ENCODE measurements at places on chromosomes 7 and 10.

- DNase-seq, result no peak
These were observed 281.8 kb downstream of the INHBA start for GRCh38 chr7:41421056-41421455.

GRCh38 chr7:122965306-122965705 lies 30.2 kb downstream of the TAS2R16 start:
- DNase-seq, result no peak

DNA sequence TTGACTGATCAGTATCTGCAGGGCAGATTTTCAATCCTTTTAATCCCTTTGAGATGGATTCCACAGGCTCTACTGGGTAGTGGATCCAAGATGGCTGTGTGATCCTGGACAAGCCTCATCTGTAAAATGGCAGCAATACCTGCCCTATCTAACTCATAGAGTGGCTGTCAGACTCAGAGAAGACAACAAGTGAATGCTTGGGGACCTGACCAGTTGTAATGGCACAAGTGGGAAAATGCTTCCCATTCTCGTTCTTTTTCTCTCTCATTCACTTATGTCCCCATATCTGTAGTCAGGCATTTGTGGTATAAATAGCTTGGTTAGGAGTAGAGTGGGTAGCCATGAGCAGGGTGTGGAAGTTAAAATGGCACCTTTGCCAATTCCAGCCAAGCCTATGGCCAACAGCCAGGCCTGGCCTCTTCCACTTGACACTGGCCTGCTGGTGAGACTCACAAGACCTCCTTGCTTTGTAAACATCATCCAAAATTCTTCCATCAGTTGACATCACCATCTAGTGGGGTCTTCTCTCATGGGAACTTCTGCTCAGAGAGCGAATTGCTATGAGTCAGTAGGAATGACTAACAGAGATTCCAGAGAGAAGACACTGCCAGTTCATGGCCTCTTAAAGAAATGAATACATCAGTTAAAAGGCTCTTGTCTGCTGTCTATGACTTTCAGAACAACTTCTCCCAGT lies 150.1 kb downstream of the PLPP4 start:
- no peak for DNase-seq

DNA sequence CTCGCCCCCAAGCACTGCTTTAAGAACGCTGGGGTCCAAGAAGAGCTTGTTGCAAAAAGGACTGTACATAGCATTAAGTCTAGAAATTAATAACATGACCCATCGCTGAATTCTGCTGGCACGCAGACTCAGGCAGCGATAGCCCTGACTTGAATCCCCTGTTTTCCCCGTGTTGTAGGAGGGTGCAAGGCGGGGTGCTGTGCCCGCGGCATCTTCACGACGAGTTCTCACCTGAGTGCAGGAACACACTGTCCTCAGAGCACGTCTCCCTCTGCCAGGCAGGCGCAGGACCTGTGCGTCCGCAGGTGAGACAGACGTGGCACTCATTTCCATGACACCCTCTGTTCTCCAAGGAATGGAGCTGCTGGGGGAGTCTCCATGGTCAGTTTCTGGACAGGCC lies 243.2 kb downstream of the TCERG1L start:
- no peak for DNase-seq

DNA sequence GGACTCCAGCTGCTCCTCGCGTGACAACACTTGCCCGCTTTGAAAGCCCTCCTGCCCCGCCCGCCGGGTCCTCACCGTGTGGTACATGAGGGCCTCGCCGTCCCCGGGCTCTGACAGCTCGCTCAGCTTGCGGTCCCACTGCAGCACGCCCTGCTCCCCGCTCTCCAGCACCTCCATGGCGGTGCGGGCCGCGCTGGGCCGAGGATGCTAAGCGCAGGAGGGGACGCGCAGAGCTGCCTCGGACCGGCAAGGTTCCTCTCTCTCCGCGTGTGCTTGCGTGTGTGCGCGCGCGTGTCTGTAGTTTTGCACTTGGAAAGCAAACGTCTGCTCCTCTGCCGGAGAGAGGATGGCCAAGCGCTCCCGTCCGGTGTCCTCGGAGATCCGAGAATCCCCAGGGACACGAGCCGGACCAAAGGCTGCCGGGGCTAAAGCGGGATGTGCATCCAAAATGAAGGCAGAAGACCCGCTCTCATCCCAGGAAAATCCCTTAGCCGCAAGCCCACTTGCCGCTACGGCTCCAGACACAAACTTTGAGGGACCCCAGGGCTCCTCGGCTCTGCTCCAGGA lies at the start of gene CREB3L2:
CREB3L2 (minus strand) TSS at position 558 of the 567 bp plus-strand sequence; CDS start at position 177, 381 bp downstream.
- no peak for DNase-seq

- no peak for DNase-seq
These were observed 228.5 kb downstream of the CDK14 start for GRCh38 chr7:90824386-90825307.

DNA sequence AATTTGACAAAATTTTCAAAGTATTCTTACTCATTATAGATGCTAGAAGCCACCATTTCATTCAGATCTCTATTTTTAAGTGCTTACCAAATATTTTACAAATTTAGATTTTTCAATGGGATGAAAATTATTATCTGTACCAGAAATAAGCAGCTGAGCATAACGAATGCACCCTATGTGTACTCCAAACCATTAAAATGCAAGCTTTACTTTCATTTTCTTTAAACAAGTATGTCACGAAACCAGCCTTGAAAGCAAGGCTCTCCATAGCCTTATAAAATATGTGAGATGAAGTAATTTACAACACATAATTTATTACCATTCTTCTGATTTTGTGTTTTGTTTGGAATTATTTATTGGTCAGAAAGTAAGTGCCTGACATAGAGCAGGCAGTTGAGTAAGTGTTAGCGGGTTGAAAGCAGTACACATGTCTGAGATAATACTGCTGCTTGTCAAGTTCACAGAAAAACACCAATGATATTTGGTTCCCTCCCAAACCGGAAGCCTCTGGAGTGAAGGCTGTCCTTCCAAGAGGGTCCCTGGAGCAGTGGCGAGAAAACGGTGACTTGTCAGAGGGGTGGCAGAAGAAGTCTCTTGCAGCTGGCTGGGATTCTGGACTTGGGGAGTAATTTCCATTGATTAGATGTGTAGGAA lies 322.7 kb upstream of the PFKP start:
- DNase-seq, result no peak

GRCh38 chr7:156218544-156219306 lies 406.5 kb upstream of the SHH start:
- no peak for DNase-seq

GRCh38 chr7:129913428-129913827 lies 39.3 kb downstream of the UBE2H start:
- no peak for DNase-seq

- no peak for DNase-seq
These were observed 3.3 kb downstream of the ETV1 start for GRCh38 chr7:13986208-13986607.

DNA sequence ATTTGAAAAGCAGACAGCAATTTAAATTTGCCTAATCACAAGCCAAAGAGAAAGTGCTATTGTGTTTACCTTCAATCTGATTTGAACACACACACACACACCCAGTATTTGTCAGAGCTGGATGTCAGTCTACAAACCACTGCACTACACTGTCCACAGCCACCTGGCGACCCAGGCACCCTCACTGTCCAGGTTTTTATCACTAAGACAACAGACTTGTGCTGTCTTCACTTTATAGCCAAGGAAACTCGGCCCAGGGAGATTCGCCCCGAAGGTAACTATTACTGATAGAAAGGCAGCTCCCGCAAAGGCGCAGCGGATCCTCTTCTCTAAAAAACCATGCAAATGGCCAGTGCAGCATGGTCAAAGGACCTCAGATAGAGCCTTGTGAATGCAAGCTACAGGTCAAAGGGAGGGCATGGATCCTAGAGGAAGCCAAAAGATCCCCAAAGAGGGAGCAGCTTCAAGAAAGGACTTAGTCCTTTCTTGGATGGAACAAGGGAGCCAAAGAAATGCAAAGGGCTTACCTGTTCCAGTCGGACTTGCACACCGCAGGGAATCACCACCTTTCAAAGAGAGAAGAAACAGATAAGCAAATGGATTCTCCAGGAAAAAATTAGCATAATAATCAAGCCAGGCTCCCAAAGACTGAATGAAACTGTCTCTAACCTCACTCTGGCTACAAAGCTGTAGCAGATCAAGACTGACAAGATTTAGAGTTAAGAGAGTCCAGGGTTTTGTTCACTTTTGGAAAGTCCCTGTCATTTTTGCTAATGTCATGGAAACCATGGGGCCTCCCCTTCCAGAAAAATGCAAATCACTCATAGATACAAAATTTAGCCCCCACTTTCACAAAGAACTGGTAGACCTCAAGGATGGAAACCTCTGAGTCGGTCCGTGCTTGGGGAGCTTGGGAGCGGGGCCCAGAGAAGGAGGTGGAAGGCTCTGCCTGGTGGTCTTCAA lies 101.1 kb downstream of the TNS3 start:
- DNase-seq, result no peak

- DNase-seq, result no peak
These were observed 78.0 kb downstream of the AUTS2 start for GRCh38 chr7:69676247-69676646.

DNA sequence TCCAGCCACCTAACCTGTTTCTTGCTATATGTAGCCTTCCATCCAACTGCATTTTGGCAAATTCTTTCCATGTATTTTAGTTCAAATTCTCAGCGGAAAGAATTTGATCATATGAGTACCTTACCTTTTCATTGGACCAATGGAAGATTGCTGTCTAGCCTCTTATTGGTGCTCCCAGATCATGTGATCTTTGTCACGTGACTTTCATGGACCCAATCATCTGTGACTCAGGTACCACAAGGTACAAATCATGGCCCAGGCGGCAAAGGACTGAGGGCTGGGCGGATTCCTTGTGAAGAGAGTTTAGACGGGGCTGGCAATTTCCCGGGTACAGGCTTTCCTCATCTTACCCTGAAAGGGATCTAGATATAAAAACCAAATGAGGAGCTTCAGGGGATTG lies 85.9 kb upstream of the TBX20 start:
- no peak for DNase-seq

- no peak for DNase-seq
These were observed at the start of gene ECHDC3 for GRCh38 chr10:11742009-11742778. TSS of gene ECHDC3 (plus strand) at chr10:11742382. CDS start at chr10:11742577, 195 bp downstream.

- DNase-seq, result no peak
These were observed 777.4 kb downstream of the SORCS1 start for GRCh38 chr10:106387063-106387462.

DNA sequence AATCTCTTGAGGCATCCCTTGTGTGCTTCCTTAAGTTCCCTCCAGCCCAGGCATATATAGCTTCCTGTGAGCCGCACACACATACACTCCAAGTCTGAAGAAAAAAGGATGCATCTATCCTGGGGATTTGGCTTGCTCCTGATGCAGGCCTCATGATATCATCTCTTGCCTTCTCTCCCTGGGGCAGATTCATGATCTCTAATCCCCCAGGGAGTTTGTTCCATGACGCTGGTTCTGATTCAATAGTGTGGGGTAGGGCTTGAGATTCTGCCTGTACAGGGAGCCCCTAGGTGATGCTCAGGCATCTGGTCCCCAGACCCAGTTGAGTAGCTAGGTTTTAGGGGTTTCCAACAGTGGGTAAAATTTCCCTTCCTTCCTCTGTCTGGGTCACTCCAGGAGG lies 1.5 kb downstream of the PON1 start:
- no peak for DNase-seq

DNA sequence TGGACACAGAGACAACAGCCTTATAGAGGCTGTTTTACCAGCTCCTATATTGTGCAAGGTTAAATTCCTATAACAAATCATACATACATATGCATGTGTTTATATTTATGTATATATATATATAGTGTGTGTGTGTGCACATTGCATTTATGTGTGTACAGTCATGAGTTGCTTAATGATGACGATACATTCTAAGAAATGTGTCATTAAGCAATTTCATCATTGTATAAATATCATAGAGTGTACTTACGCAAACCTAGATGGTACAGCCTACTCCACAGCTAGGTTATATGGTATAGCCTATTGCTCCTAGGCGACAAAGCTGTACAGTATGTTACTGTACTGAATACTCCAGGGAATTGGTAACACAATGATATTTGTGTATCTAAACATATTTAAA lies 30.1 kb upstream of the TNKS2 start:
- no peak for DNase-seq

DNA sequence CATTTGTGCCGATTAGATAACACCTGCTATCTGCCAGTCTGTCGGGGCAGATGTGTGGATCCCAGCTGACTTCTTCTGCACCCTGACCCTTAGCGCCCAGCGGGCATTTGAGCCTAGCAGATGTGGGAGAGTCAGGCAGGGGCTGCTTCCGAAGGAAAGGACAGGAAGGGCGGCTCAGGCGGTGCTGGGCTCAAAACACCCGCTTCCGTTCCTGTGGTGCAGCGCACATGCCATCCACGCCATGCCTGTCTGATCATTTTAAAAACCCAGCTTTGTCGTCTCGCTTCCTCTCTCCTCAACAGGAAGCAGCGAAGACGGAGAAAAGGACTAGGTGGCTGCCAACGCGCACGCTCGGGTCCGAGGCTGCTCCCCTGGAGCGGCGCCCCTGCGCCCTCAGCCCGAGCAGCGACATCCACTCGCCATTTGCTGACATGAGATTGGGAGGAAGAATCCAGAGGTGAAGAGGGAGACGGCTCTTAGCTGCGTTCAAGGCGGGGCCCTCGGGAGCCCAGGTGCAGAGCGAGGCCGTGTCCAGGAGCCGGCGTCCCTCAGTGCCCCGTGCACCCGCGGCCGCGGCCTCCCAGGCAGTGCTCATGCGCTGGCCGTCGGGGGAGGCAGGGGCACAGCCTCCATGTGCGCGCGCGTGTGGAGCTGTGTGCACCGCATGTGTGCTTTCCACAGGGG lies 5.9 kb upstream of the BHLHA15 start:
- DNase-seq, result no peak

Data from NCI-H1694 treated with DMSO at 0.1 percent for 48 hours (cell line).